AG08395 (cell line): ENCODE measurements at places on chromosomes 2 and 18.

DNA sequence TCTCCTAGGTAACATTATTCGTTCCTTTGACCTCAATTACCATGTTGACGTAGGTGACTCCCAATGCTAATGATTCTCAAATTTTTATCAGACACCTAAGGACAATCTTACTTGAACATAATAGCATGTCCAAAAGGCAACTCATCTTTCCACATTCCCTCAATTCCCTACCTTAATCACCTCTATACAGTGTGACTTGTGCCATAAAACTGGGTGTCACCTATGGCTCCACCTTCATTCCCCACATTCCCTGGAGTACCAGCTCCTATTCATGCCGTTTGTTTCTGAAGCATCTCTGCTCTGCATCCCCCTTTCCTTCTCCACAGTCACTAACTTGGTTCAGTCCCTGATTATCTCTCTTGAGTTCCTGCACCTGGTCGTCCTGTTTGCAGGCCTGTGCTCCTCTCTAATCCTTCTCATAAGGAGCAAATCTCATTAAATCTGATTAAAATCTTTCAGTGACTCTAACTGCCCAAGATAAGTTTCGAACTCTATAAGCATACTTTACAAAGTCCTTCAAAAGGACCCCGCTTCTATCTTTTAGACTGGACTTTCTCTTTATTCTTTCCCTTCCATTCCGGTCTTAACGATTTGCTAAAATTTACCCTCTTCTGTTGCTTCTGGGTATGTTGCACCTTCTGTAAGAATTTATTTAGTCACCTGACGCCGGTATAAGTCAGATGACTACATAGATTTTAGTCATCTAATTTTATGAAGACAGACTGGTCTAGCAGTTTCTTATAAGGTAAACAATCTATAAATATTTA is 128.7 kb downstream of the OSBPL1A start:
- DNase-seq, result no peak

DNA sequence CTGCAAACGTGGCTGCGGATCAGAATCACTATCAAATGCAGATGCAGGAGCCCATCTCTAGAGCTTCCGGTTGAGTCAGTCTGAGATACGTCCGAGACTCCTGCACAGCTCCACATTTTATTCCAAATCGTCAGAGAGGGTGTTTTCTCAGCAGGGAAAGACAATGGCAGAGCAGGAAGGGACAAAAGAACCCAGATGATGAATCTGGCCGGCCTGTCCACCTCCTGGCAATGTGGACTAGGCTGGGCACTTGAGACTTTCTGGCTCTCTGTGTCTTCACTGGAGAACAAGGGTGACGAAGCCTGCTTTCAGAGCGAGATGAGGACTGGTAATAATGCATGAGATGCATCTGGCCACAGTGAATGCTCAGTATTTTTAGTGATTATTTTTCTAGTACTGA is 255.9 kb upstream of the MYT1L start:
- no peak for DNase-seq

DNA sequence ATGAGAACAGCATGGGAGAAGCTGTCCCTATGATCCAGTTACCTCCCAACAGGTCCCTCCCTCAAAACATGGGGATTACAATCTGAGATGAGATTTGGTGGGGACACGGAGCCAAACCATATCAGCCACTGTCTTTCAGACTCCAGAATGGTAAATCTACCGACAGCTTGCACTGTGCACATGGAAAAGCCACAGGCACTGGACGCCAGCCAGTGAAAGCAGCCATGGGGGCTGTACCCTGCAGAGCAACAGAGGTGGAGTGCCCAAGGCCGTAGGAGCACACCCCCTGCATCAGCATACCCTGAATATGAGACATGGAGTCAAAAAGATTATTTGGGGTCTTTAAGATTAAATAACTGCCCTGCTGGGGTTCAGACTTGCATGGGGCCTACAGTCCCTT is 218.4 kb downstream of the PDE1A start:
- DNase-seq, result no peak

DNA sequence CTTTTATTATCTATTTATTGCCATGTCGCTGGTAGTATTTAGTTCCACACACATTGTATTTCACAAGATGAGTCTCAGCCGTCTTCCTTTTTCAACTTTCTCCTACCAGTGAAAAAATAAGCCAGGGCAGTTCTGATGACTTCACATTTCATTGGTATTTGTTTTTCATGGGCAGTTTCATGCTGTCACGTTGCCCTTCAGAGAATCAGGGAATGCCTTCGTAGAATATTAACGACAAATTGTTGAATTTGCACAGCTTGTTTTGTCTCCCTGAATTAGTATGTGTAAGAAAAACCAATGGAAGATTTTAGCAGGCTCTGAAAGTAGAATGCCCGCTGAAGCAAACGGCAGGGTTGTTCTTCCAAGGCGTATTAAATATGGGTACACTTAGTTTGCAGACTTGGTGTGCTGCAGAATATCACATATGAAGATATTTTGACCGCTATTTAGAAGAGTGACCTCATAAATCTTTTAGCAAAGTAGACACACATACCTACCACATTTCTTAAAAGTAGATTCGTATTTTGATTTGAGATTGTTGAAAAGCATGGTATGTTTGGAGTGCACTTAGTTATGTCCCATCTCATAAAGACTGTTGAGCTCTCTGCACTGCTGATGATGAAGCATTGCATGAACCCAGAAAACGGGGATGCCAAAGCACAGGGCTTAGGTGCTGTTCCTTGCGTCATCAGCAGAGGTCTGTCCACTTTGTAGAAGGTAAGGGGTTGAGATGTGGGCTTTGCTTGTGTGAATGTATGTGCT is 2.9 kb downstream of the NEDD4L start:
- no peak for DNase-seq

GRCh38 chr2:71459084-71459431 is 5.7 kb downstream of the DYSF start:
- DNase-seq, result no peak

DNA sequence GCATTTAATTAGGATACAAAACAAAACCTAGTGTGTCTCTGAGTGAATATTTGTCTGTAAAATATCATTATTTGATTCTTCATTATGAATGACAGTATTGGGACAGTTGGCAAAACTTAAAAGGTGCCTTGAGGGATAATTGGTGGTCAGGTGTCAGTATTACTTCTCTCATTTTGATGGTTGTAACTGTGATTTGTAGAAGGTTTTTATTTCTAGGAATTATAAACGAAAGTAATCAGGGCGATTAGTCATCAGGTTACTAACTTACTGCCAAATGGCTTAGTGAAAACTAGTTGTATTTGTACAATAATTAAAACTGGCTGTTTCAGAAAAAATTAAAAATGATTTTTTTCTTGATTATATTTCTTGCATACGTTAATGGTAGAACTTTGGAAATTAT is 117.6 kb downstream of the BIRC6 start:
- DNase-seq, result peak; percentile 23

DNA sequence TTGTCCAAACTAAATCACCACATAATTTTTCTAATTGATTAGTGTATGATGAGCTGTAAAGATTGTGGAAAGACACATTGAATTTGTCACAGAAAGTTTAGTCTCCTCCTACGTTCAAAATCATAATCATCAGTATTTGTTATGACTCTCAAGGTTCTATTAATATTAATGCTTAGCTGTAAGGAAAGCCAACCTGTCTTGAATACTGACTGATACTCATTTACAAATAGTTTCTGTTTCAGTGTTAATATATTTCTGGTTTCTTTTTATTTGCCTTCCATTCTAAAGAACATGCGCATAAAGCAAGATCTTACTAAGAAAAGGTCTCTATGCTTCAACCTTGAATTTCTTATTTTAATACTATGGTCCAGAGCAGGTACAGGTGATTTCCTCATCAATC is 55.1 kb downstream of the CPS1 start:
- no peak for DNase-seq

- no peak for DNase-seq
Observed at GRCh38 chr2:118989481-118989880, 47.5 kb downstream of the MARCO start.

DNA sequence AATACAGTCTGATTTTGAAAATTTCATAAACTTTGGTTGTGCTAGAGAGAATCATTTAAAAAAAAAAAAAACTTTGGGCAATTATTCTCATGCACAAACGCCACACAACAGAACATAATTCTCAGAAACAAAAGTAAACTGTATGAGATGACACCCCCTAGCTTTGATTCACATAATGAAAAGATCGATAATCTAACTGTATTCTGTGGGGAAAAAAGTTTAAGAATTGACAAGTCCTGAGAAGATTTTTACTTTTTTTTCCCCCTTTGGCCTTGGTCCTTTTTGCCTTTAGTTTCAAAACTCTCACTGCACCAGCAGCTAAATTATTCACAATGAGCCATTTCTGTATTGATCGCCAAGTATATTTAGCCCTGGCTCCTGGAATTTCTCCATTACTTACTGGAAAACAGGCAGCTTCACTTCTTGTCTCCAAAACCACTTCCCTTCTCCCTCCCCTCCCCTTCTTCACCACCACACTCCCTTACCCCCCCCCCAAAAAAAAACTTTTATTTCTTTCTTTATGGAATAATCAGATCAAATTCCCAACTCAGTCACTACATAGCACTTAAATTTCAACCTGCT is 2.0 kb downstream of the IKZF2 start:
- DNase-seq, result no peak

GRCh38 chr18:78999939-79000338 is 20.3 kb downstream of the SALL3 start:
- DNase-seq, result no peak

DNA sequence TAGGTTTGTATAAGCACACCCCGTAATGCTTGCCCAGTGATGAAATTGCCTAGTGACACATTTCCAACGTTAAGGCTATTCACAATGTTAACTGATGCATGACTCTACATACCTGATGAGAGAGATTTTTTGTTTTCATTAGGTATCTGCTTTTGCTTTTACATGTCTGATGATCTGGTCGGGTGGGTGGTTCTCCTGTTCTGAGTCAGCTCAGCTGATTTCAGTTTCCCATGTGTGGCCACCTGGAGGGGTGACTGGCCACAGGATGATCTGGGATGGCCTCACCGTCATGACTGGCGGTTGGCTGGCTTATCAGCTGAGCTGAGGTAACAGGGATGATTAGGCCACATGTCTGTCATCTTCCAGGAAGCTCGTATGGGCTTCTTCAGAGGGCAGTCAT is 33.8 kb upstream of the ACYP2 start:
- DNase-seq, result no peak

DNA sequence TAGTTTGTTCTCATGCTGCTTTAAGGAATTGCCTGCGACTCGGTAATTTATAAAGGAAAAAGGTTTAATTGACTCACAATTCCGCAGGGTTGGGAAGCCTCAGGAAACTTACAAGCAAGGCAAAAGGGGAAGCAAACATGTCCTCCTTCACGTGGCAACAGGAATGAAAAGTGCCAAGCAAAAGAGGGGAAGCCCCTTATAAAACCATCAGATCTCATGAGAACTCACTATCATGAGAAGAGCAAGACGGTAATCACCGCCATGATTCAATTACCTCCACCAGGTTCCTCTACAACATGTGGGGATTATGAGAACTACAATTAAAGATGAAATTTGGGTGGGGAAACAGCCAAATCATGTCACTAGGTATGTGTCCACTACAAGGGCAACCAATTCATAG is 53.9 kb downstream of the MAP4K3 start:
- DNase-seq, result no peak

DNA sequence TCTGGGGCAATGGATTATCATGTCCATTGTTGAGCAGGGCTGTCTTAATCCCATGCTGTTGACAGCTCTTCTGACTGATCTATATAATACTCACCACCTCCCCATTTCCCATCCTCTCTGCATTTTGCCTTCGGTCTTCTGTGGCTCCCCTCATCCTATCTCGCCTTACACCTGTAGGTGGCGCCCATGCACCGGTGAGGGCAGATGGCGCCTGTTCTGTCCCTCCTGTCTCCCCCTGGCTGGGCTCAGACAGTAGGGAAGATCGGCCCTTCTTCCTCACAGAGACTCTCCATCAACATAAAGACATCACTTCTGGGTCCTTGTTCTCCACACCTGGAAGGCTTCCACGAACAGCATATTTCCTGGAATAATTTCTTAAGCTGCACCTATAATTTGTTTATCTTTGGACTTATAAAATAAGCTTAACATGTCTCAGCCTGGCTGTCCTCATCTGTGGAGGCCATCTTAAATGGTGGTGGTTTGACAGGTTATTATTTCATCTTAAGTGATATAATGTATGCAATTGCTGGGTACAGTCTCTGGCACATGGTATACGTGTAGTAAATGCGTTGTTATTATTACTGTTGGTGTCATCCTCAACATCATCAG is 10.9 kb upstream of the CDH20 start:
- peak; percentile 80 for DNase-seq

- DNase-seq, result no peak
Observed at GRCh38 chr2:144518748-144519596, 947 bp downstream of the ZEB2 start.

DNA sequence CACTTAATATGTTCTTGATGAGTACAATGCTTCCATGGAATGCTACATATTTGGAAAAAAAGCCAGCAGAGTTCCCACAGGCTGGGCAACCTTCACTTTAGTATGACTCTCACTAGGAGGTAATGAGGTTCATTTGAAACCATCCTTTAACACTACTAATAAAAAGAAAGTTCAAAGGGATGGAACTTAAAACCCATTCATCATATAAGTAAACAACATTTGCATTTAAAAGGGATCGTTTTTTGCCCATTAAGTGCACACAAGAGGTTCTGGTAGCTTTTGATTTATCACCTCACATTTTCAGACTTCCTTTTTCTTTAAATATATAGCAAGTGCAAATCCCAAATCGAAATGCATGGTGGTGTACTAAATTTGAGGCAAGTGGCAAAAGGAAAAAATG is 270.8 kb upstream of the DCC start:
- no peak for DNase-seq

DNA sequence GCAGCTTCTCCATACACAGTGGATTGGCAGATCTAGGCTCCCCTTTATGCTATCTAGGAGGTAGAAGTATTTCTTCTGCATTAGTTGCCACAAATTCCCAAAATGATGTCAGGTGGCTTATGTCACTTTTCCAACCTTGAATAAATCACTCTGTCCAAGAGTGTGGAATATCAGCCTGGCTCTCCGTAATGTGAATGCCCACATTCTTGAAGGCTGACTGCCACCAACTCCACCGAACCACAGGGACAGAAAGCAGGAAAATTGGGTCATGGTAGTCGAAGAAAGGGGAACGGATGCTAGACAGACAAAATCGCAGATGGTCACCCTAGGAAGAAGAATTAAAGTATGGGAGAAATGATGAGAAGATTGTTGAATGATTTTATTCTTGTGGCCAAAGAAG is 624.9 kb upstream of the CDH2 start:
- no peak for DNase-seq

GRCh38 chr2:151437630-151438029 is 27.9 kb downstream of the RIF1 start:
- DNase-seq, result peak; percentile 23

GRCh38 chr18:58323866-58324762 is 280.1 kb downstream of the NEDD4L start:
- DNase-seq, result no peak
